T-helper 9 cell (primary cell): ENCODE measurements at places on chromosomes 3 and 15.

GRCh38 chr15:25709437-25710159 lies 153.5 kb downstream of the ATP10A start:
- no peak for DNase-seq

DNA sequence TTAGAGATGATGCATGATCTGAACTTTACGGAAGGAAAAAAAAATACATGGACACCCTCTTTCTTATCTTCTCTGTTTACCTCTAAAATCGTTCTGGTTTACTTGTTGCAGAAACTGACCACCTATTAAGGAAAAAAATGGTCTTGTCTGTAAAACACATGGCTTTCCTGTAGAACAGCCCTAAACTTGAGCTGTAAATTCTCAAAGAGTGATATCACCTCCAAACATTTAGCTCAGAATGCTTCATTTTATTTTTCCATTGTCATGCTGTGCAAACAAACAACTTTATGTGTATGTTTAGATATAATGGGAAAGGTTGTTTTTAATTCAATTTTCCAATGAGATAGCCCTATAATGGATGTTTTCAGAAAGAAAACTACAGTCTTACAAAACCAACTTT lies 237.4 kb upstream of the NR2F2 start:
- no peak for DNase-seq

DNA sequence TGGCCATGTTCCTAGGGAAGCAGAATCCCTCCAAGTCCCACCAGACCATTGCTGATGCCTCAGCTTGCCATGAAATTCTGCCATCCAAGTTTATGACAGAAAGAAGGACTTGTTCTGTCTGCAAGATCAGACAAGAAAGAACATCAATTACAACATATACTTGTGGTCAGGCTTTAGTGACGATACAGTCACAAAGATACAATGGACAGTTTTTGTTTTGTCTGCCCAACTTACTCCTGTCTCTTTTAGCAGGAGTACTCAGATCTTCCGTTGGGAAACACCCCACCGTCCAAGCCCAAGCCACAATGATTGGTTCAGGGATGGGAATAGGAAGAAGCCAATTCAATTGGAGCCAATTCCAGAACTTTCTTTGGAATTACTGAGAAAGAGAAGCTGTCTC lies 15.7 kb downstream of the KLHL6 start:
- DNase-seq: no peak

DNA sequence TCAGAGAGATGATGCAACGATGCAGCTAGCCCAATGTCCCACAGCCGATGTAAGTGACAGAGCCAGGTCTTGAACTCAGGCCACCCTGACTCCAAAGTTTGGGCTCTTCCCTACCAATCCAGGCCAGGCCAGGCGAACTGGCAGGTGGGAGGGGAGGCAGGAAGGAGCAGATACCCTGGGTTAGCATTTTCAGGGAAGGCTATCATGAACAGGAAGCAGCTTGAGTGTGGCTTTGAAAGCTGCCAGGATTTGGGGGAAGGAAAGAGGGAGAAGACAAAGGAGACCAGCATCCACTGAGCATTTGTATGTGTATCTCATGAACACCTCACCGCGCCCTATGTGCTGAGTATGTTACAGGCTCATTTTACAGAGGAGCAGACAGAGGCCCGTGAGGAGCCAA lies 38.8 kb downstream of the LMCD1 start:
- no peak for DNase-seq

GRCh38 chr3:51813539-51813938 lies 34.5 kb upstream of the IQCF6 start:
- no peak for DNase-seq

DNA sequence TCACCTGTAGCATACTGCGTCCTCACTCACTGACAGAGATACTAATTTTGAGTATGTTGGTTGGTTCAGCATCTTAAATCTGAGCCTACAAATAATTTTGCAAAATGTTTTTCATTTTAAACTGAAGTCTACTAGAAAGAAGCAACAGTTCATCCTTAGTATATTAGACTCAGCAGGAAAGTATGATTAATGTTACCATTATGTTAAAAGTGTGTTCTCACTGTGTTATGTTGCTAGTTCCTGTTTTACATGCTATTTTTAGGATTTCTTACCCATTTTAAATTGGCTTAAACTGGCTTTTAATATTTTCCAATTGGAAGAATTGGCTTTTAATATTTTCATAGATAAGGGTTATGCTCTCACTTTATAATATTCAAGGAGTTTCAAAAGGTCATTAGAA lies 25.7 kb downstream of the ACKR4 start:
- DNase-seq: no peak

DNA sequence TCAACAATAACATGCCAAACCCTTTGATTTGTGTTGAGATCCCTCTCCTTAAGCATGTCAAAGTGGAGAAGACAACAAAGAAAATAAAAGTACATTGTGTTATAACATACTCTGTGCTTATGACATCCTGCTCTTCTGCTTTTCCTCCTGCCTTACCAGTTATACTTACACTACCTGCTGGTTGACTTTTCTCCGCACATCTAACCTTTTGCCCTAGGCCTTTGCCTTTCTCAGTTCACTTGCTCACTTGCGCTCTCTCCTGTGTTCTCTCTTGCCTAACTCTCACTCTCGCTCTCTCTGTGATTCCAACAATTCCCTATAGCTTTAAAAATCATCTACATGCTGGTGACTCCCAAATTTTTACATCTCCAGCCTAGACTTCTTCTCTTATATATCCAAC lies 5.7 kb downstream of the DNAH12 start:
- no peak for DNase-seq

- no peak for DNase-seq
Observed at GRCh38 chr15:59548501-59549226, 62.9 kb upstream of the GCNT3 start.

DNA sequence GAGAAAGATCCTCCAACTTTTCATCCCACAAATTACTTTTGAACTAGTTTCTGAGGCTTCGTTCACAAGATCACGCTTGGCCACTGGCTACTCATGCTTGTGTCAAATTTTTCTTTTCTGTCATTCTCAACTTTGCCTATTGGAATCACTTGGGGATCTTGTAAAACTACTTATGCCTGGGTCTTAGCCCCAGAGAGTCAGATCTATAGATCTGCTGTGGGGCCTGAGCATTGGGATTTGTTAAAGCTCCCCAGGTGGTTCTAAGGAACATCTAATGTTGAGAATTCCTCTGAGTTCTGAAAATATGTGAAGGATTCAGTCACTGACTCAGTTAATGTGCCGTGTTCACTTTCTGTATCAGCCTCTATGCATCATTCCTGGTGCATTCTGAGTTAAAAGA lies 71.7 kb upstream of the VGLL3 start:
- DNase-seq: no peak

GRCh38 chr15:84737005-84737404 lies 11.4 kb upstream of the ZNF592 start:
- DNase-seq: no peak

DNA sequence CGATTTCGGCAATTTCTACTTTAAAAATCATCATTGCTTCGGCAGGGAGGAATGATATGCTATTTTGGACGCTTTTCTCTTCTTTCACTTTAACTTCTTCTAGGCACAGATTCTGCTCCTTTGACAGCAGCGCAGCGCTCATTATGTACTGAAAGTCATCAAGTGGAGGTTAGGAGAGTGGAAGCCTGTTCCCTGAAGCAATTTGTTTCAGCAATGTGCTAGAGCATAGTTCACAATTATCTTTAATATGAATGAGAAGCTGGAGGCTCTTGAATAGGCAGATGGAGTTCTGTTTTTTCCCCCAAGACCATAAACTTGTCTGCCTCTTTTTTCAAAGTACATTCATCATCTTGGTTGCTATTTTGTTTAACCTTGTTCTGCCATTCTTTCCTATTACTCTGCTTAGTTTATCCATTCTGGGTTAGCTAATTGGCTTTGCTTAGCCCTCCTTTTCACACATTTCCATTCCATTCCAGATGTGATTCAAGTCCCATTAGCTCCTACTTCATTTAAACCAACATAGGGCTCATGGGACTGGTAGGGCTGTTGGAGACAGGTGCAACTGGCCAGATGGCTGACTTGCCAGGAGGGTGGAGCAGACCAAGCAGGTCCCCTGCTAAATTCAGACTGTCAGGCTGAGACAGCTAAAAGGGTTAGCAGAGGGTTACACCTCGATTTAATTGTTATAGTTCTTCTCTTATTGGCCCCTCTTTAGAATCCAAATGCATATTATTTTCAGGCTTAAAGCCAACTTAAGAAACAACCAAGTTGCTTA lies 534.7 kb upstream of the CBLB start:
- DNase-seq: no peak

DNA sequence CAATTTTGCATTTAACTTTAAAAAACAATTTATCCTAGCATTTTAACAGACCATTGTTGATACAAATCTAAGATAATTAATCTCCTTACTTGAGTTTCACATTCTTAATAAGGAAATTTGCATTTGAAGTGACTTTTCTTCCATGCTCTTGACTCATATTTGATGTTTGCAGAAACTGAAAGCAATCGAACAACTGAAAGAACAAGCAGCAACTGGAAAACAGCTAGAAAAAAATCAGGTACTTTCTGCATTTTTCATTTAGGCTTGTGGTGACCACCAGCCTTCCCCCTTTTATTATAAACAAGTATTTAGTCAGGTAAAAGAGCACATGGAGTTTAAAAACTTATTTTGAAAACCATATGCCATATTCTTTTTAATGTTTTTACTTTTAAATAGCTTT lies 20.1 kb upstream of the SELENOT start:
- DNase-seq: no peak

DNA sequence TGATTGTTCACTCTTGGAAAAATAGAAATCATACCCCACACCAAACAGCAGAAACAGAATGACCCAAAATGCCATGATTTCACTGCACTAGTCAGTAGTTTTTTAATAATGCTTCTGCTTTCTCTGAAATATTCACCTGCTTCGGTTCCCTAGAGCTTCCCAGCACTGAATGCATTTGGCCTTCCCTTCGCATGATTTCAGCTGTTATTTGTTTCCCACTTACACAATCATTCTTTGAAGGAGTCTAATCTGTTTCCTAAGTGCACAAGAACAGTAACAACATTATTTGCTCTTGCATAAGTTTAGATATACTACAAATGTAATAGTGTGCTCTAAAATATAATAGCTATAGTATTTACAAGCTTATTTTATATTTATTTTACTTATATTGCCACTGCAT lies 178.7 kb downstream of the STAC start:
- no peak for DNase-seq

DNA sequence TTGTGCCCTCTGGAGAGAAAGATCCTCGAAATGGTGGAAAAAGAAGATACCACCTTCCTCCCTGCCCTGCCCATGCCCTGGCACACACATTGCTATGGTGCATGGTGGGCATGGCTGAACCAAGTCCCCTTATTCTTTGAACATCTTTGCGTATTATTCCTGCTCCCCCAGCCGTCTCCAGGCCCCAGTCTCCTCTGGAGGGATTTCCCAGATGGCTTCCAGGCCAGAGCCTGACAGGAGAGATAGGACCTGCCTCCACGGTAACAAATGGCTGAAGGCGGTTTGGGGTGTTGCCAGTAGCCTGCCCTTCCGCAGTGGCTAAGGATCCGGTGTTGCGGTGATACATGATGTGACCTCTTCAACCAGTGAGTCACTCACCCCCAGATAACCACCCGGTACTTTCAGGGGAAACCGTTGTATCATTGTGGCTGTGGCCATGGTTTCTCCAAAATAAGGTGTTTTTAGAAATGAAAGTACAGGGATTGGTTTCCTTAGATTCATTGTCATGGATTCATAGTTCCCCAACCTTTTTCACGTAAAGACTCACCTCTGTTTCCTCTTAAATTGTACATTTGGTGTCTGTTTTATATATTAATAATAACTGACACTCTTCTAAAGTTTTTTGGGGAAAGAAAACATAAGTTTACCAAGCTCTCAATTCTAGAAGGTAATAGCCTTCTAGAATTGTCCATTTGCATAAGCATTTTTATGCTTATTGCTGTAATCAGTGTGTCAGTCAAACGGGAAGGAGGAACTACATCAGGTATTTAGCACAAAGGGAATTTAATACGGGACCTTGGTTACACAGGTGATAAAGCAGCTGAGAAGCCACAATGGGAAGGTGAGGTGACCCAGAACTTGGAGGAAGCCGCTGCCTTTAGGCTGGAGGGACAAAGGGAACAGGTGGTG lies 25.9 kb downstream of the SMAD3 start:
- DNase-seq: peak; percentile 62

DNA sequence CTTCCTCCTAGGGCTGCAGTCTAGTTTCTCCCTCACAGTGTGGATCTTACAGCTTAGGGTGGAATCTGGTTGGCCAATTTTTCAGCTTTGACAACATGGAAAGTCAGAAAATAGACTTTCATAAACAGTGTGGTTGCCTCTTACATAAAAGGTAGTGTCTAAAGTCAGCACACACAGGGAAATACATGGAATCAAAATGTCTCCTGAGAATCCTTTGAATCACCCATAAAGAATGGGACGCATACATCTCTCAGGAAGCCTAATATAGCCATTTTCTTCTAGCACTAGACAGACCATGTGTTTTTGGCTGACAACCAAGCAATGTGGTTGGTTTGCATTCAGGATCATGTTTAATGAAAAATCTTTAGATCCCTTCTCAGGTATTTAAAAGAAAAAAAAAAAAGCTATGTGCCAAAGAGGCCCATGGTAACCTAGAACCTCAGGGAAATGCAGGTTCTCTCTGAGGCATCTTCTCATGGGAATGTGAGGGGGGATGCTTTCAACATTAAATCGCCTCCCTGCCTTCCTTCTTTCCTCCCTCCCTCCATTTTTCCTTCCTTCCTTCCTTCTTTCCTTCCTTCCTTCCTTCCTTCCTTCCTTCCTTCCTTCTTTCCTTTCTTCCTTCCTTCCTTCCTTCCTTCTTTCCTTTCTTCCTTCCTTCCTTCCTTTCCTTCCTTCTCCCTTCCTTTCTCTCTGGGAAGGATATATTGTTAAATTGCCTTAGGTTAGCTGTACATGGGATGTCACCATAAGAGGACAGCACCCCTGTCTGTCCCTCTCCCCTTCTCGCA lies 34.3 kb upstream of the ZBTB38 start:
- no peak for DNase-seq

DNA sequence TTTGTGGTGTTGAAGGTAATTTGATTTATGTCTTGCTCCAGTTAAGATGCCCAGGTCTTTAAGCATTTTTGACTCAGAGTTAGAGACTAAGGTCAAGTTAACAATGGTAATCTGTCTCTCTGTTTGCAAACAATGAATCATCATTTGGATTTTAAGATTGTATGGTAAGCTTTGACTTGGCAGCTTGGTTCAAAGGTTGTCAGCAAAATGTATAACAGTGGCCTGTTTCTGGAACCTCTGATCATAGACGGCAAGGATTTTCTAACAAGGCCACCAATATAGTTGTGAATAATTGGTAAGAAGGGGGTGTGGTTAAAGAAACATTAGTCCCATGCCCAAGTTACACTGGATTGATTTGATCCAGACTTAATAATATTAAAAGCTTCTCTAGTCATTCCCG lies 775.2 kb upstream of the GOLIM4 start:
- no peak for DNase-seq

- DNase-seq: no peak
Observed at GRCh38 chr15:44289259-44289790, 806 bp downstream of the GOLM2 start.
